PC-3 (cell line): ENCODE measurements at places on chromosomes 3 and 15. TPM values are rescaled to one million over a fixed set of nuclear protein-coding genes. Genes with fewer than 3 reads are reported as not detected.

ATP13A4 gene
- not detected in 2 replicates for total RNA-seq

AADACL2 gene
- not detected in 2 replicates for total RNA-seq

GRCh38 chr3:32414522-32415202 is 23.0 kb downstream of the CMTM7 start:
- peaks cover 34% of the 10 kb centered on the region for H3K4me1 ChIP-seq
- H3K27me3 ChIP-seq, result no peaks in the 10 kb centered on the region
- H3K36me3 ChIP-seq, result peaks cover 5% of the 10 kb centered on the region; the same call in 1 of the 2 replicates

DNA sequence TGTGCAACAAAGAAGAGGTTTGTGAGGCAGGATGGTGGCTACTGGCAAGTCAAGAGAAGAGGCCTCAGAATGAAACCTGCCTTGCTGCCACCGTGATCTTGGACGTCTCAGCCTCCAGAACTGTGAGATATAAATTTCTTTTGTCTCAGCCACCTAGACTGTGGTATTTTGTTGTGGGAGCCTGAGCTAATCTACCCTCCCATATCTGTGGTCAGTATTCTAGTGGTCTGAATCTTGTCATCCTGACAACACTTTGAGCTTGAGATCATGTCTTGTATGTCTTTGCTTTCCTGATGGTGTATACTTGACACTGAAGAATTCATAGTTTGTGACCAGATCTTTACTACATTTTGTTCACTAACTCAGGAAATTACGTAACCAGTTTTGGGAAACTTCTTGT is 240.6 kb upstream of the GOLIM4 start:
- H3K27ac ChIP-seq, result no peak overlapping the region
- DNase-seq, result no peak
- H3K36me3 ChIP-seq, result no peaks in the 10 kb centered on the region
- H3K4me1 ChIP-seq, result peaks cover 10% of the 10 kb centered on the region

- H3K36me3 ChIP-seq, result peaks cover 11% of the 10 kb centered on the region
- no peak overlapping the region for H3K4me3 ChIP-seq
- peaks cover 7% of the 10 kb centered on the region; the same call in 1 of the 2 replicates for H3K4me1 ChIP-seq
- no peak overlapping the region for H3K27ac ChIP-seq
- DNase-seq, result no peak
These were observed 4.9 kb downstream of the MAN2A2 start for GRCh38 chr15:90907838-90908507.

DNA sequence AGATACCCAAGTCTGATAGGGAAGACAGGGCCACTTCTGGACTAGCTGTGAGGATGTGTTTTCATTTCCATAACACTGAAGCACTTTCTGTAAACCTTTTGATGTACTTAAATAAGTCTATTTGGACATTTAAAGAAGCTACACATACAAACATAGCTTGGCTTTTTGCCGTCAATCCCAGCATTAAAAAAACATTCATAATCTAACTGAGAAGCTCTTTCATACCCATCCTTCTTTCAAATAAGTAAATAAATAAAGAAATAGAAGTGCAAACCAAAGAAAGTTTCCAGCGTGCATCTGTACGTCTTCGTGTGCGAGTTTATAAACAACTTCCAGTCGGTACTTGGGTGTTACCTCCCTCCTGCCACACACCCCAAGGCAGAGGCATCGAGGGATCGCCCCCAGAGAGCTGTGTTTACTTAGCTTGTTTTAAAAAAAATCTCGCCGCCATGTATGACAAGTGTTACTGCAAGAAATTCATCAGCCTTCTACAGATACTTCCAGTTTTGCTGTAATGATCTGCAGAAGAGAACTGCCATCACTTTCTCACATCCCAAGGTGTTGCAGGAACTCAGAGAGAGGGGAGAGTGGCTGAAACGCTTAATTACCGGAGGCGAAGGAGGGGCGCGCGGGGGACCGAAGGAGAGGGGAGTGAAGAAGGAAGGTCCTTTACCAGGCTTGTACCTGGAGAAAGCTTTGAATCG is 9.0 kb upstream of the MEIS2 start:
- no peak for DNase-seq
- H3K36me3 ChIP-seq, result no peaks in the 10 kb centered on the region
- no peak overlapping the region for H3K27ac ChIP-seq
- no peaks in the 10 kb centered on the region for H3K4me1 ChIP-seq
- H3K4me3 ChIP-seq, result no peak overlapping the region
- no peaks in the 10 kb centered on the region for H3K27me3 ChIP-seq

- no peaks in the 10 kb centered on the region for H3K4me1 ChIP-seq
- no peak overlapping the region for H3K4me3 ChIP-seq
- H3K27me3 ChIP-seq, result no peaks in the 10 kb centered on the region
These were observed 10.5 kb upstream of the PIK3CB start for GRCh38 chr3:138845181-138845601.

GRCh38 chr3:126907557-126907956 is 75.4 kb upstream of the PLXNA1 start:
- no peaks in the 10 kb centered on the region for H3K27me3 ChIP-seq
- no peaks in the 10 kb centered on the region for H3K36me3 ChIP-seq
- no peak overlapping the region for H3K4me3 ChIP-seq
- DNase-seq, result no peak

- no peaks in the 10 kb centered on the region for H3K36me3 ChIP-seq
- H3K27me3 ChIP-seq, result no peaks in the 10 kb centered on the region
- H3K27ac ChIP-seq, result no peak overlapping the region
- DNase-seq, result no peak
These were observed 1.2 kb upstream of the ZBED2 start for GRCh38 chr3:111596328-111596727.

DNA sequence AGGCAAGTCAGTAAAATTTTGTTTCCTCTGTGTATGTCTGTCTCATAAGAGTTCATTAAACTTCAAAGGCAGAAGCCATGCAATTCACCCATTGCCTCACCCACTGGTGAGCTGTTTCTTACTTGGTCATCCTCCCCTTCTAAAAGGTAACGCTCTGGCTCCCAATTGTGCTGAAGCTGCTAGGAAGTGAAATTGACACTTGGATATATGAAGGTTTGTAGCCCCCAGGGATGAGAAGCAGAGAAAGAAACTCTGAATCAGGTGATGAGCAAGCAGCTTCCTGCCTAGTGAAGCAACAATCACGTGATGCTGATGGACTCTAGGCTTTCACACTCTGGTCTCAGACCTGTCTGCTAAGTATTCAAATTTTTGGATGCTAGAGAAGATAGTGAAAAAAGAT is 70.7 kb downstream of the CD200R1L start:
- H3K4me1 ChIP-seq, result peaks cover 71% of the 10 kb centered on the region
- peak; percentile 60 for DNase-seq
- H3K36me3 ChIP-seq, result no peaks in the 10 kb centered on the region
- no peak overlapping the region for H3K4me3 ChIP-seq

DNA sequence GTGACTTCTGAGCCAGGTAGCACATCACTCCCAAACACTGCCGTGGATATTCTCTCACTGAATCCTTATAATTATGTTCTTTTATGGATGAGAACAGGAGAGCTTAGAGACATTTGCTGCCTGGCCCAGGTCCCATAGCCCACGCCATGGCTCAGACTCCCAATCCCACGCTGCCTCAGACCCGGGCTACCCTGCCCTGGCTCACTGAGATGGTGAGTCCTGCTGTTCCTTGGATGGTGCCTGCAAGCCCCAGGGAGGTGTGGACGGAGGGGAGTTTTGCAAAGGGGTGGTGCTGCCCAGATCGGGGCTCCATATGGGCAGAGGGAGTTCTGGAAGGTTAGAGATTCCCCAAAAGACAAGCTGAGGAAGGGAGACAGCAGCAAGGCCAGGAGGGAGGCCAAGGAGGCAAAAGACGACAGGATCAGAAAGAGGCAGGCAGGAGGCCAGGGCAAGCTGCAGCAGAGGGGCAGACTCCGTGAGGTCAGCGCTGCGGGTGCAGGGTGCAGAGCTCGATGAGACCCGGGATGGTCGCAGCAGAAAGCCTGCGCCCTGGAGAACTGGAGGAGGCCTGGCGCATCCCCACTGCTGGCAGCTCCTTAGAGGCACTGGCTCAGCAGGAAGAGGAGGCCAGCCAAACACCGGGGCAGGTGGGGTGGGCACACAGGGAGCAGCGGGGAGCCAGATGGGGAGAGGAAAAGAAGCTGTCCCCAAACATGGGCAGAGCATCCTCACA is 95.7 kb upstream of the ALDH1A3 start:
- no peaks in the 10 kb centered on the region for H3K27me3 ChIP-seq
- no peaks in the 10 kb centered on the region for H3K4me1 ChIP-seq
- no peak overlapping the region for H3K27ac ChIP-seq

DNA sequence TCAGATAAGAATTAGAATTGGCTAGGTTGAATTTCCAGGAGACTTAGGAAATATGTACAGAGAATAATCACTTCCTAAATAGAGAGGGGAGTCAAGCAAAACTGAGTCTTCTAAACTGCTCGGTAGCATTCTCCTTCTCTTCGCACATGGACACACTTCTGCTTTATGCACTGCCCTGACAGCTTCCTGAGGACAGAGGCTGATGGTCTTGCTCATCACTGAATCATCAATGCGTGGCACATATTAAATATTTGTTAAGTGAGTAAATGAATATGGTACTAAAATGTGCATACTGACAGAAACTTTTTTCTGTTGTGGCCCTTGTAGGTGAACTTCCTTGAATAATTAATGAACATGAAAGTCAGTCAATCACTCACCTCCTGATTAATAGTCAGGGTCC is 315.5 kb downstream of the FHIT start:
- H3K4me1 ChIP-seq, result peaks cover 42% of the 10 kb centered on the region
- peak; percentile 91 for DNase-seq
- H3K27me3 ChIP-seq, result no peaks in the 10 kb centered on the region
- peak overlapping the region; percentile 73 for H3K27ac ChIP-seq
- no peaks in the 10 kb centered on the region for H3K36me3 ChIP-seq

GRCh38 chr3:79436387-79436786 is 331.4 kb downstream of the ROBO1 start:
- no peaks in the 10 kb centered on the region for H3K36me3 ChIP-seq
- no peak overlapping the region for H3K4me3 ChIP-seq
- DNase-seq, result no peak
- H3K4me1 ChIP-seq, result no peaks in the 10 kb centered on the region
- no peak overlapping the region for H3K27ac ChIP-seq
- H3K27me3 ChIP-seq, result peaks cover 22% of the 10 kb centered on the region; the same call in 1 of the 2 replicates

DNA sequence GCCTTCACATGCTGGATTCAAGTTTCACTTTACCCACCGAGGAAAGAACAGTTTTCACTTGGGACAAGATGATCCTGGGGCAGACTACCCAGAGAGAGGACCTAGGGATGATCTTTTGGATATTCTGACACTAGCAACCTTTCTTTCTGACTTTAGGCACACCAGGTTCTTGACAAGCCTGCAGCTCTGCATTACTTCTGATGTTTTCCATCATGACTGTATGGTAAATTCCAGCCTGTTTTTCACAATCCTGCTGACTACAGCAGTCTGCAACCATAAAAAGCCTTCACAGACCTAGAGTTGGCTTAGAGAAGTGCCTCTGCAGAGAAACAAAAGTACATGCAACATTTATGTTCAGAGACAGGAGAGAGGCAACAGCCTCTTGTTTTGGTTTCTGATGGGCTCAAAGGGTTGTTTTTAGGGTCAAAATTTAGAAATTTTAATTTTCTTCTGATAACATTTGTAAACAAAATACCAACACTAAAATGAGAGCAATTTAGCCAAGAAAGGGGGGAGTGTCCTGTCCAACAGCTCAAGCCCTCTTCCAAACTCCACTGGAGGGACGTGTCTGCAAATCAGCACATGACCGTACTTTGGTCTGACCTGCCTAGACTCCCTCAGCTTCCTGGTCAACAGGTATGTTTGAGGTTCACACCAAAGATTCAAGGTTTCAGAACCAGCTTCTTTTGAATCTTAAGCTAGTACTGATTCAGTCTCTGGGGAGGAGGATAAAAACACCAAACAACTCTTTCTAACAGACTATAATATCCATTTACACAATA is 799 bp downstream of the ABI3BP start:
- peak overlapping the region; percentile 66 for H3K4me3 ChIP-seq
- peaks cover 14% of the 10 kb centered on the region for H3K4me1 ChIP-seq
- no peaks in the 10 kb centered on the region for H3K36me3 ChIP-seq
- H3K27ac ChIP-seq, result peak overlapping the region; percentile 17
